ENCODE measurements at places on chromosomes 16 and 17.

- DNase-seq = no peak
These were observed 64.4 kb upstream of the TBX2 start for GRCh38 chr17:61335105-61335844.

DNA sequence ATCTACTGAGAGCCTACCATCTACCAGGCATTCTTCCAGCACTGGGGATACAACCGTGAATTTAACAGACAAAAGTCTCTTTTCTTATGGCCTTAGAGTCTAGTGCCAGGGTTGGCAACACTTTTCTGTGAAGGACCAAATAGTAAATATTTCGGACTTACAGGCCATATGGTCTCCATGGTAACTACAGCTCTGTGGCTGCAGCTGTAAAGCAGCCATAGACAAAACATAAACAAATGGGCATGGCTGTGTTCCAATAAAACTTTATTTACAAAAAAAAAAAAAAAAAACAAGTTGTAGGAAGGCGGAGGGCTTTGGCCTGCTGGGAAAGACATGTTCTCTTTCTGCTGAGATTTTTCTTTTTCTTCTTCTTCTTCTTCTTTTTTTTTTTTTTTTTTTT, 98.7 kb downstream of the ABCC12 start:
- DNase-seq = no peak

GRCh38 chr16:72785886-72786285, 262.0 kb downstream of the ZFHX3 start:
- DNase-seq = no peak

- peak; percentile 45 for DNase-seq
These were observed 469.6 kb downstream of the SOX9 start for GRCh38 chr17:72590382-72590781.

DNA sequence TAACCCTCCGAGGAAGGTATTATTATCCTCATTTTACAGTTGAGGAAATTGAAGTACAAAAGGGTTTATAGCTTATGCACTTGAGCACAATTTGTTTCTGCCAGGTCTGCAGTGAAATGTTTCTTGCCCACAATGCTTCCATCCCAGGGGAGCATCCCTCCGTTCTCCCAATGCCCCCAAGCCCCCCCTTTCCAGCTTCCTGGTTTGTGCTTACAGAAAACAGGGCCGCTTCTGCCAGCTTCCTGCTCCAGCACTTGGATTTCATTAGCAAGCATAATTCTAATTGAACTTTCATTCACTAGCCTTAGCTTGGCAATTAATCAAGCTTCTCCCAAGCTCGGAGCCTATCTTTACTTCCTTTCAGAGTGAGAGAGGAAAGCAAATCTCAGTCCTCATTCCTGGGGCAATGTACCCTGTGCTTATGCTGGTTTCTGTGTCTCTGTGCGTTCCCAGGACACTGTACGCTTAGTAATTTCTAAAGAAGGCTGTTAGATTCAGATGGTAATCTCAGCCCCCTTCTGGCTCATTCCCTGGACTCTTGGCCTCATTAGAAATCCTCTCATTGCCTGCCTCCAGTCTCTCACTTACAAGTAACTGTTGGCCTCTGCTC, 141.6 kb downstream of the HS3ST2 start:
- no peak for DNase-seq

GRCh38 chr17:72022328-72023275, 98.2 kb upstream of the SOX9 start:
- no peak for DNase-seq

GRCh38 chr17:63096426-63096825, 130.4 kb downstream of the TANC2 start:
- no peak for DNase-seq

GRCh38 chr17:13740686-13741085, 139.0 kb upstream of the HS3ST3A1 start:
- DNase-seq = no peak

- no peak for DNase-seq
These were observed 130.3 kb upstream of the FAM20A start for GRCh38 chr17:68731465-68731864.

GRCh38 chr17:10394201-10394887, 21.5 kb upstream of the MYH13 start:
- DNase-seq = no peak

DNA sequence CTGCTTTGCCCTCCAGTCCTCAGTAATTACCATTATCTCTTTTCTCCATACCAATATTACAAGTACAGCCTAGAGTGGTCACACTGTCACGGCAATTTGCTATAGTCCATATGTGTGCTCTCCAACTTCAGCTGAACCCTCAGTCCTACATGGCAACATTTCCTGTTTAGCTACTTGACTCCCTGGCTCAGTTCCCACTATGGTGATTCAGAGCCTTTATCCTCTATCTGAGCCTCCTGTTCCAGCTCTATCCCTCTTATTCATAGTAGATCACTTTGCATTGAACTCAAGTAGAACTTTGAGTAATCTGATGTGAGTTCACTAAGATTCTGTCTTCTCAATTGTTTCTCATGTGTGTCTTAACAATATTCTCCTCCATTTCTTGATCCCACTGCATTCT, 43.7 kb upstream of the GOSR1 start:
- peak; percentile 14 for DNase-seq

- no peak for DNase-seq
These were observed 22.2 kb downstream of the MMP15 start for GRCh38 chr16:58047557-58048348.

- DNase-seq = no peak
These were observed 120.2 kb upstream of the HAS3 start for GRCh38 chr16:68985268-68985667.

DNA sequence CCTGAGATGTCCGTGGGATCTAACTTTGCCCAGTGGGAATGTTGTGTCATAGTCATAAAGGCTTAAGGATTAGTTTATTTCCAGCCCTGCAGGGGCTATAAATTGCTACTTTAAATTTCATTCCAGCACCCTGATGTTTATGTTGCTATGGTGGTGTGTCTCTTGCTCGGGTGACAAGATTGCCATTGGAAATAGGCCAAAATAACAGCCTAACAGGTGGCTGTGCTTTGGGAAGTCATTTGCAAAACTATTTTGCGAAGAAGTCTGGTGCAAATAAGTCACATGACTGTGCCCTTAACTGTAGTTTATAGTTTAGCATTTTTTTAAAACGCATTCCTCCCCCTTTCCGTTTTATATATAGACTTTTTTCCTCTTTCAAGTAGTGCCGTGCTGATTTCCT, 23.1 kb downstream of the PITPNC1 start:
- no peak for DNase-seq

DNA sequence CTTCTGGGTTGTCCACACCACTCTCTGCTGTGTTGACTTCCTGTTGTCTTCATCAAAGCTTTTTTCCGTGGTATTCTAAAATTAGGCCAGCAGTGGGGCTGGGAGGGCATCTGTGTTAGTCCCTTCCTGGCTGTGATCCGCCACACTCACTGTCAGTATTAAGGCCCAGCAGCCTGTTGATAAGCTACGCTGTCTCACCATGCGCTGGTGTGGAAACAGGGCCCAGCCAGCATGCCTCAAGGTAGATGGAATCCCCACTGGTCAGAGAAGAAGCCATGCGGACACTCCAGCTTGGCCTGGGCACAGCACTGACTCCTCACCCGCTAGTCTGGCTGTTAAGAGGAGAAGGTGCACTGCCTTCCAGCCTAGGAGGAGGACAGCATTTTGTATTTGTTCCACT, 11.4 kb downstream of the CDR2L start:
- DNase-seq = no peak

- DNase-seq = no peak
These were observed 18.5 kb downstream of the ITPRIPL2 start for GRCh38 chr16:19132255-19132654.

GRCh38 chr17:27257031-27257357, 36.9 kb upstream of the WSB1 start:
- DNase-seq = no peak

- DNase-seq = no peak
These were observed 110.1 kb downstream of the IRX3 start for GRCh38 chr16:54176376-54176901.

DNA sequence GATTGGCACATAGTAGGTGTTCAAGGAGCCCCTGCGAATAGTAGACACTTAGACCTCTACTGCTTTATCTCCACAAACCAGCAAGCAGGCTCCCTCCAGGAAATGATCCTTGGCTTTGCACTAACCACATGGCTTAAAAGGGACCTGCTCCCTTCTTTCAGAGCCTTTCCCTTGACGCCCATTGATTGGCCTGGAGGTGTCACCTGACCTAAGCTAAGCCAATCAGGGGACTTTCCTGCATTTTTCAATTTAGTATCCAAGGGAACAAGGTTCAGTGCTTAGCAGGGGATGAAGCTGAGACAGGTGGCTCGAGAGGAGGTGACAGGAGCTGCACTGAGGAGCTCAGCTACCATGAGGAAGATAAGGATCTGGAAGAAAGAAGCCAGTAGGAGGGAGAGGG, 52.8 kb downstream of the CLEC19A start:
- DNase-seq = no peak

DNA sequence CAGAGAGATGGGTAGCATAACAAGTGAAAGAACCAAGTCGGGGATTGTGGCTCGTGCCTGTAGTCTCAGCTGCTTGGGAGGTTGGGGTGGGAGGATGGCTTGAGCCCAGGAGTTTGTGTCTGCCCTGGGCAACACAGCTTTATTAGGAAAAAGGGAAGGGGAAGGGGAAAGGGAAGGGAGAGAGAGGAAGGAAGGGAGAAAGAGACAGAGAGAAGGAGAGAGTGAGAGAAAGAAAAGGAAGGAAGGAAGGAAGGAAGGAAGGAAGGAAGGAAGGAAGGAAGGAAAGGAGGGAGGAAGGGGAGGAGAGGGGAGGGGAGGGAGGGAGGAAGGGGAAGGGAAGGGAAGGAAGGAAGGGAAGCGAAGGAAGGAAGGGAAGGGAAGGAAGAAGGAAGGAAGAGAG, 33.3 kb downstream of the CENPV start:
- no peak for DNase-seq

DNA sequence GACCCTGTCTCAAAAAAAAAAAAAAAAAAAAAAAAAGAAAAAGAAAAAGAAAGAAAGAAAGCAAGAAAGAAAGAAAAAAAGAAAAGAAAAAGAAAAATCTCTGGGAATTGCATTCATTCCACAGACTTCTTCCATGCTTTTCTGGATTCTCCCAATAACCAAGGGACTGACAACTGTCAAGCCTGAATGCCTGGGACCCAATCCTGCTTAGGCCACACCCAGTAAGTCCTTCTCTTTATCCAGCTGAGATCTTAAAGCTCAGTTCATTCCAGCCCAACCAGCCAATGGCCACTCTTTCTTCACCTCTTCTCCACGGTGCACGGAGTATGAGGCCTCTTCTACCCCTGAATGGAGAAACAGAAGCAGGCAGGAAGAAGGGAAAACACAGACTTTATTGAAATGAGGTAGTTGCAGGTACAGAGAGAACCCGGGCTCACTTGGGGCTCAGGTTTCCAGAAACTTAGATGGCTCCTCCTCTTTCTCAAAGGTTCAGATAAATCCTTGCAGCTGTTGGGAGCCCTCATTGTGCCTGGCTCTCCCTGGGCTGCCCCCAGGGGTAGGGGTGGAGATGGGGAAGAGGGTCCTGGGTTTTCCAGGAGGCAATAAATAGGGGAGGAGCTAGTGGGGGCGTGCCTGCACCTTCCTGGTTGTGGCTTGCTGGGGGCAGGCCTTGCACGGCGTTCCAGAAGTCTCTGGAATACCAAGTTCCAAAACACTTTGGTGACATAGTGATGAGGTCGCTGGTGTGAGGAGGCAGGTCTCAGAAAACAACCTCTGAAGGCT, 2.5 kb downstream of the HOXB1 start:
- DNase-seq = no peak

DNA sequence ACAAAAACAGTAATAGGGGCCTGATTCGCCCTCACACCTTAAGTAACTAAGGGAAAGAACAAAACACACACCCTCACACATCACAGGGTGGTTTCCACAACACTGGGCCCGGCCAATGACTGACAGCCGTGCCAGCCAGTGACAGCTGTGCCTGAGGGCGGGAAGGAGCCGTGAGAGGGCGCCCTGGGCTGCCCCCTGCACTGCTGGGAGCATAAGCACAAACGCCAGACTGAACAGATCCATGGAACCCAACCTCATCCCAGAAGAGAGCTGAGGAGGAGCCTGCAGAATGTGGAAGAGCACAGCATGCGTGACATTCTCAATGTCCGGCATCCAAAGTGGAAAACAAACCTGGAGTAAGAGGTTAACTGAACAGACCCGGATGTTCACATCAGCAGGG, 16.0 kb downstream of the CSNK1D start:
- DNase-seq = no peak

DNA sequence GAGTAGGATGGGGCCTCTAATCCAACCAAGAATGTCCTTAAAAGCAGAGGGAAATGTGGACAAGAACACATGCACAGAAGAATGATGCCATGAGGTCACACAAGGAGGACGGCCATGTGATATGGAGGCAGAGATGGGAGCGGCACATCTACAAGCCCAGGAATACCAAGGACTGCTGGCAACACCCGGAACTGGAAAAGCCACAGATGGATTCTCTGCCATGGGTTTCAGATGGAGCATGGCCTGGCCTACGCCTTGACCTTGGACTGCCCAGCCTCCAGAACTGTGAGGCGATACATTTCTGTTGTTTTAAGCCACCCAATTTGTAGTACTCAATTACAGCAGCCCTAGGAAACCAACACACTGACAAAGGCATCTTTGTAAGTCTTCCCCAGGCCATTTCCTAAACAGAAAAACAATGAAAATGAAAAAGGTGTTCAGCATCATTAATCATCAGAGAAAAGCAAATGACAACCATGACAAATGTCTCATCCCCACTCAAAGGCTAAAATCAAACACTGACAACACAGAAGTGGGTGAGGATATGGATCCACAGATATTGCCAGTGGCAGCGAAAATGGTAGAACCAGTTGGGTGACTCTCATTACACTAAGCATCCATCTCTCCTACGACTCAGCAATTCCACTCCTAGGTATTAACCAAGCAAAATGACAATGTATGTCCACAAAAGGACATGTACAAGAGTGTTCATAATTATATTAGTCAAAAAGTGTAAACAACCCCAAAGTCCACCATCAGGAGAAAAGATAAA, 76.9 kb upstream of the CNEP1R1 start:
- DNase-seq = no peak

- DNase-seq = no peak
These were observed 2.7 kb downstream of the B9D1 start for GRCh38 chr17:19359856-19360255.

DNA sequence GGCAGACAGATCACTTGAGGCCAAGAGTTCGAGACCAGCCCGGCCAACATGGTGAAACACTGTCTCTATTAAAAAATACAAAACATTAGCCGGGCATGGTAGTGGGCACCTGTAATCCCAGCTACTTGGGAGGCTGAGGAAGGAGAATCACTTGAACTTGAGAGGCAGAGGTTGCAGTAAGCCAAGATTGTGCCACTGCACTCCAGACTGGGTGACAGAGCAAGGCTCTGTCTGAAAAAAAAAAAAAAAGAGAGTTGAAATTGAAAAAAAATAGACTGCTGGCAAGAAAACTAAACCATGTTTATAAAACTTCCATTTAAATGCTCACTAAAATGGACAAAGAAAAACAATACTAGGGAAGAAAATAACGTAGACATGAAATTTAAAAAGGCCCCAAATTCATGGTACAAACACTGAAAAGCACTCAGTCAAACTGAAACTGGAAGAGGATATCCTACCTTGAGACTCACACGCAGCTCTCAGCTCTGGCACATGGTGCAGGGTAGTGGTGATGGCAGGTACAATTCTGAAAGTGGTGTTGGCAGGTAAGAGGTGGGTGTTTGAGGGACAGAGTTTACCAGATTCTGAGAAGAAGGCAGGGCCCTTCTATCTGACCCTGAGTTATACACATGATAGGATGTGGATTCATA, 19.3 kb downstream of the CNTROB start:
- no peak for DNase-seq

GRCh38 chr17:39617446-39618245, 9.1 kb upstream of the PPP1R1B start:
- peak; percentile 87 for DNase-seq

Data from H54 (cell line).